ENCODE measurements at places on chromosomes 13 and 19.
A peak's percentile ranks its signal among the peaks of the same experiment; 100 is the strongest.

DNA sequence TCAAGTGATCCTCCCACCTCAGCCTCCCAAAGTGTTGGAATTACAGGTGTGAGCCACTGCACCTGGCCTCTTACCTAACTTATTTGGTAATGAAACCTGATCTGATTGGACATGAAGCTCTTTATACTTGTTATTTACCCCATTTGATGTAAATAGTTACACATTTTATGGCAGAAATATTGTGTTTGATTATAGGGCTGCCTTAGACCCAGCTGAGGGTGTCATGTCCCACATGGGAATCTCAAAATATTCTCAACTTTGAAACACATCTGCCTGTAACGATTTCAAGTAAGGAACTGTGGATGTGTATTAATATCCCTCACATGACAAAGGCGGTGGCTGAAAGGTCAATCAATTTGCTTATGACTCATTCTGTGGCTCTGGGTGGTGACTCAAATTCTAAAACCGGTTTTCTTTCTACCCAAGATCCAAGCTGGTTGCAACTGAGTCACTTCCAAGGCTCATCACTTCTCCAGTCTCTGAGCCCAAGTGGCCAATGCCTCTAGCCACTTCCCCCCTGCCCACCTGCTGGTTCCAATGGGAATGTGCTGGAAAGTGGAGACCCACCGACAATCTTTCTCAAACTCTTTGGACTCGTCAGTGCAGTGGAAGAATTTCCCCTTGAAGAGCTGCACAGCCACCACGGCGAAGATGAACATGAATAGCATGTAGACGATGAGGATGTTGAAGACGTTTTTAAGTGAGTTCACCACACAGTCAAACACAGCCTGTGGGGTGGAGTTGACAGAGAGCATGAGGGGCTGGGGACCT, 110.9 kb downstream of the IER2 start:
- peak; percentile 41 for DNase-seq

DNA sequence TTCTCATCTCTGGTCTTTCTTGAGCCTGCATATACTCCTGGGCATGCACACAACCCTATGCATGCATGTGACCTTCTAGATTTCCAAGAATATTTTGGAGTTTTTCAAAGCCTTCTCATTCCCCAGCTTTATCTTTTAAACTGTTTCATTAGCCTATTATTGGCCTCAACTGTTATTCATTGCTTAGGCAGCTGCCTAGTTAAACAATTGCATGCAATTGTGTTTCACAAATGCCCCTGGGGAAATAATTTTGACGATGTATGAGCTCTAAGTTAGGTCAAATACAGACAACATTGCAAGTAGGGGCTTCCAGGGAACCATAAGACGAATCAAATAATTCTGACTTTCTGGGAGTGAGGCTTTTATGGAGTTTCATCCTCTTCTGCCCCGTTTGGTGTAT, 2.3 kb upstream of the UPK1A start:
- no peak for DNase-seq

- no peak for DNase-seq
Measured at GRCh38 chr13:73772449-73773167, 361.6 kb downstream of the KLF12 start.

- DNase-seq = peak; percentile 73
Measured at GRCh38 chr13:75326173-75327134, 155.5 kb downstream of the TBC1D4 start.

DNA sequence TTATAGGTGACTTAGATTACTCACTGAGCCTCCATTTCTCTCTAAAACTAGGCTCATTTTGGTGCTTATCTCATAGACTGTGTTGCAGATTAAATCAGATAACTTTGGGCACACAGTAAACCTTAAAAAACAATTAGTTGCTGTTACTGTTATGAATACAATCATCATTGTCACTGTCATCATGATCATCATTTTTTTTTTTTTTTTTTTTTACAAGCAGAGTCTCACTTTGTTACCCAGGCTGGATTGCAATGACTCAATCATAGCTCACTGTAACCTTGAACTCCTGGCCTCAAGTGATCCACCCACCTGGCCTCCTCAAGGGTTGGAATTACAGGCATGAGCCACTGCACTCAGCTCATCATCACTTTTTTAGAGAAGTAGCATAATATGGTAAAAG, 60.0 kb downstream of the VWA8 start:
- no peak for DNase-seq

Data from NAMALWA (cell line).